ENCODE measurements at places on chromosomes 1 and 21. TPM values are rescaled to one million over a fixed set of nuclear protein-coding genes. Genes with fewer than 3 reads are reported as not detected.

GRCh38 chr1:4397196-4397595 is 257.2 kb upstream of the AJAP1 start:
- H3K4me3 ChIP-seq: no peak overlapping the region
- no peaks in the 10 kb centered on the region for H3K4me1 ChIP-seq

DNA sequence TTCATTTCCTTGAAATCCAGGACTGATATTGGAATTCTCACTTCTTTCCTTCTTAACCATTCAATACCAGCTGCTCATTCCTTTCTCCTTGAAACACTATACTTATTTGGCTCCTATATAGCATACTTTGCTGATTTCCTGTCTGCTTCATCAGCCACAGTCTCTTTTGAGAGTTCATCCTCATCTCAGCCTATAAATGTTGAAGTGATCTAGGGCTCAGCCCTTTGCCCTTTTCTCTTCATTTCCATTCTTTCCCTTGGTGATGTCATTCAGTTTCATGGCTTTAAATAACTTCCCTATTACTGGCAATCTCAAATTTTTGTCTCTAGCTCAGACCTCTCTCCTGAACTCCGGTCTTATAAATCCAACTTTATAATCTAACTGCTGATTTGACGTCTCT is 24.1 kb upstream of the RABGAP1L start:
- no peaks in the 10 kb centered on the region for H3K36me3 ChIP-seq
- no peak overlapping the region for H3K4me3 ChIP-seq
- no peaks in the 10 kb centered on the region for H3K27me3 ChIP-seq
- DNase-seq: no peak
- H3K27ac ChIP-seq: no peak overlapping the region

Gene SARS1
- 160 TPM for total RNA-seq

DNA sequence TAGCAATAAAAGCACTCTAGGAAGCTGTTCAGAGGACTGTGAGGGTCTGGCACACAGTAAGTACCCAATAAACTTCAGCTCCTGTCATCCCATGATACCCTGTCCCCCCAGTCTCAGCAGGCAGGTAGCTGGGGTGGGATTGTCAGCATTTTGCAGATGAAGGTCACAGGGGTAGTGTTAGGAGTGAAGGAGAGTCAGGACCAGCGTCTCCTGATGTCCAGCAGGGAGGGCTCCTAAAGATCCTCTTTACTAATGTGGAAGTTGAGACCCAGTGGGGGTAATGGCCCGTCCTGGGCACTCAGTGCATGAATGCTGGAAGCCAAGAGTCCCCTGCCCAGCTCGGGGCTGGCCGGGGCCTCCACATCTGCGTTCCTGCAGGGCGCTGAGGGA is 31.3 kb upstream of the EDN2 start:
- H3K27ac ChIP-seq: no peak overlapping the region
- H3K27me3 ChIP-seq: no peaks in the 10 kb centered on the region
- H3K4me1 ChIP-seq: no peaks in the 10 kb centered on the region
- DNase-seq: no peak
- no peaks in the 10 kb centered on the region for H3K36me3 ChIP-seq

Gene S100PBP
- total RNA-seq: 30.3 TPM

Gene CLK2
- 23.2 TPM for total RNA-seq

DNA sequence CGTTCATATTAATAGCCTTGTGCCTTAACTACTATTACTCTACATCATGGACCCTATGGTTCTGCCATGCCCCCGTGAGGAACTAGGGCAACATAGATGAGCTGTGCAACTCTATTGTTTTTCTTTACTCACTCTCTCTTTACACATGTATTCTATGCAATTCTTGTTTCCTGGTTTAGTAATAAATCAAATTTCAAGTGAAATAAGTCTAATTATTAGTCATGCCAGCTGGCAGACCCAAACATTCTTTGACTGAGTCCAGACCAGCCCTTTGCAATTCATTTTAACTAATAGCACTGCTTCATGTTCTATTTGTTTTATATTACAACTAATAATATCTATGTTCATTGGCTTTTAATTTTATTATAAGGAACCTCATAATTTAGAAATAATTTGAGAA is 789.3 kb upstream of the ADAMTS5 start:
- H3K4me3 ChIP-seq: no peak overlapping the region
- H3K4me1 ChIP-seq: no peaks in the 10 kb centered on the region
- H3K27ac ChIP-seq: no peak overlapping the region
- H3K36me3 ChIP-seq: no peaks in the 10 kb centered on the region
- H3K27me3 ChIP-seq: no peaks in the 10 kb centered on the region

GRCh38 chr1:90149101-90149500 is 154.2 kb downstream of the ZNF326 start:
- no peak overlapping the region for H3K27ac ChIP-seq
- H3K4me1 ChIP-seq: no peaks in the 10 kb centered on the region
- H3K27me3 ChIP-seq: no peaks in the 10 kb centered on the region
- no peak for DNase-seq
- H3K4me3 ChIP-seq: no peak overlapping the region

Gene CA6
- not detected for total RNA-seq

Data from sigmoid colon (tissue), 7 donors.